CD4-positive, alpha-beta T cell treated with Interferon gamma for 1 hour (primary cell): ENCODE measurements at places on chromosomes 6 and 20.
A peak's percentile ranks its signal among the peaks of the same experiment; 100 is the strongest.

GRCh38 chr6:49918787-49919186 is 45.2 kb downstream of the DEFB114 start:
- no peak for DNase-seq

- no peak for DNase-seq
These were observed 102.6 kb downstream of the TULP4 start for GRCh38 chr6:158414851-158415262.

- no peak for DNase-seq
These were observed 306.8 kb downstream of the FOXC1 start for GRCh38 chr6:1916334-1917070.

DNA sequence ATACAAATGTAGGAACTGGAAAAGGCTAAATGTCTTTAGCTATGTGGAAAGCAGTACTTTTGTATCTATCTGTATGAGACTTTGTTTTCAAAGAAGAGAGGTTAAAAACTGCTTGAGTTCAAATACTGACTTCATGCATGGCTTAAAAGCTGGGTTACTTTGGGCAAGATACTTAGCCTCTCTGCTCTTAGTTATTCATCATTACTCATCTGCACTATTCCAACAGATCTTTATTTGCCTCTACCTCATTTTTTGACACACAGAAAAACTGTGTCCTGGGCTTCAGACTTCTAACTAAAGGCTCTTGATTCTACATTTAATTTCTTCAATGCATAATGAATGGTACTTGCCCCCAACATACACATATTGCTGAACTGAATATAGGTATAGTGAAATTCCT is 114.8 kb downstream of the DST start:
- no peak for DNase-seq

DNA sequence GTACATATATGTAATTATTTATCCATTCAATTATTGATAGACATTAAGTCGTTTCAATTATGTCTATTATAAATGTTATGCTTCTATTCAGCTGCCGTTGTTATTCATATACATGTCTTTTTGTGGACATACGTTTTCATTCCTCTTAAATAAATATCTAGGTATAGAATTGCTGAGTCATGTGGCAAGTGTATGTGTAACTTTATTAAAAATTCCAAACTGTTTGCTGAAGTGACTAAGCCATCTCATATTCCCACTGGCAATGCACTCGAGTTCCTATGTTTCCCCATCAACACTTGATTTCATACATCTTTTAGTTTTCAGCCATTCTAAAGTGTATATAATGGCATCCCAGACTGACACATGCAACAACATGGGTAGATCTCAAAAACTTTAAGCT is 739.7 kb upstream of the POU3F2 start:
- DNase-seq, result no peak

DNA sequence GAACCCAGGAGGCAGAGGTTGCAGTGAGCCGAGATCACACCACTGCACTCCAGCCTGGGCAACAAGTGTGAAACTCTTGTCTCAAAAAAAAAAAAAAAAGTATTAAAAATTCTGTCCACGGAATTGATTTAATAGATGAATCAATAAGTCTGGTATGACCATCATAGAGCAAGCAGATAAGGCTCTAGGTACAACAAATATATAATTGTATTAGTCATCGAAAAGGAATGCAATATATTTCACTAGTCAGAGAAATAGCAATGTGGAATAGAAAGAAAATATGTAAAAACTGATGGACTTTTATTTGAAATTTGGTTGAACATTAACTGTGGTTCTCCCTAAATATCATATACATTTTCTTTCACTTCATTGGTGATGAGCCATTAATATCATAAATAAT is 476.8 kb upstream of the AGPAT4 start:
- DNase-seq, result no peak

DNA sequence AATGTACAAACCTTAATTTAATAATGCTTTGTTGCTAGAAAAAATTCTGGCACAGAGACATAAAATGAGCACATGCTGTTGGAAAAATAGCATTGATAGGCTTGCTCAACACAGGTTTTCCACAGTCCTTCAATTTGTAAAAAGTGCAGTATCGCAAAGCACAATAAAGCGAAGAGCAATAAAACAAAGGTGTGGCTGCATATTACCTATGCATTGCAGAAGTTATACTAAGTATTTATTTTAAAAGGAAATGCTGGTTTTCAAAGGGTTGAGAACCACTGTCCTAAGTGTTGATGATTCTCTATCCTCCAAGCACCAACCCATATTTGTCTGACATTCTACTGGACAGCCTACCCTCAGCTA is 54.1 kb upstream of the CAP2 start:
- DNase-seq, result no peak

GRCh38 chr6:27838058-27838944 is 73.9 kb downstream of the OR2B2 start:
- DNase-seq, result peak; percentile 89

DNA sequence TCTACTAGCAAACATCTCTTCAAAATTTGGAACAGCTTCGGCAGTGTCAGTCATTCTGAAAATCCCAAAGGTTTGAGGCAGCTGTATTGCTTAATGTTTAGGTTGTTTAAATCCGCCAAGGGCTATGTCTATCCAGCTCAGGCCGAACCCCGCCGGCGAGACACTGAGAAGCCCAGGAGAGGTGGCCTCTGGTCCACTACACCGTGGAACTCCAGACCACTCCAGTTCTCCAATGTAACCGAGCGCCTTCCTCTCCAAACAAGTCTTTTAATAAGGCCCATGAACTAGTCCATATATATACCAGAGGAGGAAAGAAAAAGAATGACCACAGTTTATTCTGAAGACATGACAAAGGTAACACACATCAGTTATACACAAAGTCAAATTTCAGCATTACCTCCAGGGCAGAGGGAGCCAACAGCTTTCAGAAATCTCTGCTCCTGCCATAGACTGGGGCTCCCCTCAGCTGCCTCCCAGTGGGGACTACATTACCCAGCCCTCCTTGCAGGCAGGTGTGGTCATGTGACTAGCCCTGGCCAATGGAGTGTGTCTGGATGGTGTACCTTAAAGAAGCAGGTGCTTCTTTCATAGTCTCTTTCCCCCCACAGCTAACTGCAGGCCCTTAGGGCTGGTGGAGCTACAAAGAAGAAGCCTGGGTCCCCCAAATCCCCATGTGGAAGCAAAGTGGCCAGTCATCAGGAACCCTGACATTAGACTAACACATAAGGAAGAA is at the start of gene RAMACL:
Gene RAMACL, minus strand, starts transcription at position 255 of the 733 bp plus-strand sequence. Its CDS starts 201 bp downstream, at position 54.
- peak; percentile 70 for DNase-seq

- DNase-seq, result no peak
These were observed 48.0 kb downstream of the NPEPL1 start for GRCh38 chr20:58740356-58741308.
